ENCODE measurements at places on chromosomes 1 and 21.

DNA sequence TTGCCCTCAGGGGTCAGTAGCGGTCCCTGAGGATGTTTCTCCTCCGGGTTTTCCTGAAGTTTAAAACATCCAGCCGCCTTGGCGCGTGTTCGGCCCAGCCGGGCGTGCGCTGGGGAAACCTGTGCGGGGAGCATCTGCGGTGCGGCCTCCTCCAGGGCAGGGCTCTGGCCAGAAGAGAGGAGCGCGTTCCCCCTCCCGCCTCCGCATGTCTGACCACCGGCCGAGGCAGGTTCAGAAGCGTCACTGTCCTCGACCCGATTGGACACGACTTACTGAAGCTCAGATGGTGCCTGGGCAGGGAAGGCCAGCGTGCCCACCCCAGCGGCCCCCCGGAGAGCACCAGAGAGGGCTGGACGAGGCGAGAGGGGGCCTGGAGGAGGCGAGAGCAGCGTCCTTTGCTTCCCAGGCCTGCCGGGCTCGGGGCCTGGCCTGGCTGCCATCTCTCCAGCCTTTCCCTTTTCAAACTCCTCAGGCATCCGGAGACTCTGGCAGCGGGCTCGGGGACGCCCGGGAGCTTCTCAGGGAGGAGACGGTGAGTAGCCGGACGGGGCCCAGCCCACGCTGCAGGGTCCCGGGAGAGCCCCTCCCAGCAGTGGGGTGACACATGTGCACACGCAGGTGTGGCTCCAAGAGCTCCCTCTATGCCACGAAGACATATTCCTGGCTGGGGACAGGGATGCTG lies 67.1 kb downstream of the SLC19A1 start:
- DNase-seq = no peak

DNA sequence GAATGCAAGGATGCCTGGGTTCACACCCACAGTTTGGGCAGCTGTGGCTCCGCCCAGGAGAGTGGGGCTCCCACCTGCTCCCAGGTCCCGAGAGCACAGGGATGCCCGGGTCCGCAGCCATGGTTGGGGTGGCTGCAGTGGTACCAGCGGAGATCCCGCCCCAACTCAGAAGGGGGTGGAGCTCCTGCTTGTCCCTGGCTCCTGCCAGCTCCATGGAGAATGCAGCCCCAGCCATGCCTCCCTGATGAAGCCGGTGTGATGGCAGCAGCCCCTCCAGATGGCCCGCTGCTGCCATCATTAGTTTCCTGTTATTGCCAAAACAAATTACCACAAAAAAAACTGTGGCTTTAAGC lies 113.1 kb upstream of the RUNX3 start:
- DNase-seq = no peak

DNA sequence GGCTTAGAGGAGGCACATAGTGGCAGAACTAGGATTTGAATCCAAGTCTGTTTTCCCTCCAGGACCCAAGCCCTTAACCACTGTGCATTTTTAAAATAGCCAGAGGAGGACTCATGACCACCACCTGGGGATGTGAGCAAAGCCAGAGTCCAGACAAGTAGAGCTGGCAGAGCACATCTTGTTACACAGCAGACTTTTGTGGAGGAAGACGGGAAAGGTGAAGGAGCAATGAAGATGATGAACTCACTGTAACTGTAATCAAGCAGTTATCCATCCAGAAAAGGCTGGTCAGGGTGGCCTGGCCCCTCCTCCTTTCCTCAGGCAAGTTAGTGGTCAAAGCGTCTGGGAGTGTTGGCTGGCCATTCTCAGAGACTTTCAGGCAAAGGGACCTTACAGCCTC lies 50.9 kb downstream of the SLC44A3 start:
- DNase-seq = no peak

DNA sequence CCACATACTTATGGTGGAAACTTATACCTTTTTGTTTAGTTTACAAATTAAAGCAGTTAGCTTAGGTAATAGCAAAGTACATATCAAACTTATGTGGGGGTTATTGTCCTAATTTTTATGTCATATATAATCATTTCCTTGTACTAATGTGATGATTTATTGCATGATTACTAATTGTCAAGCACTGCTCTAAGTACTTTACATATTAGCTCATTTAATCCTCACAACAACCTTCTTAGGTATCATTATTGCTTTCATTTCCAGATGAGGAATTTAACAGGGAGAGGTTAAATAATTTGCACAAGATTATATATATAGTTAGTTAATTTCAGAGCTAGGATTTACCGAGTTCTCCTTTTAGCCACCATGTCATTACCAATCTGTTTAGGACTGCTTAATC lies 11.9 kb upstream of the SSX2IP start:
- no peak for DNase-seq

- DNase-seq = no peak
These were observed 77.8 kb upstream of the TINAGL1 start for GRCh38 chr1:31498376-31499040.

DNA sequence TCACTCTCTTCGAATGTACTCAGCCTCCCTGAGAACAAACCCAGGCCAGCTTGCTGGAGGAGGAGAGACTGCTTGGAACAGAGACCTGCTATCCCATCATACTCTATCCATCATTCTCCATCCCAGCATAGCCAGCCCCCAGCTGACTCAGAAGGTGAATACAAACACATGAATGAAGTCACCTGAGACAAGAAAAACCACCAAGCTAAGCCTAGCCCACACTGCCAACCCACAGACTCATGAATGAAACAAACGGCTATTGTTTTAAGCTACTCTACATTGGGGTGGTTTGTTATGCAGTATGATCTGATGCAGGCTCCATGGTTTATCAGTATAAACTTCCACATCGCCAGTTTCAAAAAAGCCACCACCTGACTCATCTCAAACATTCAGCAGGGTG lies 395.6 kb downstream of the SETD4 start:
- DNase-seq = no peak

- DNase-seq = no peak
These were observed 77.4 kb downstream of the RERE start for GRCh38 chr1:8740034-8740449.

GRCh38 chr1:32889731-32890278 lies 3.5 kb downstream of the HPCA start:
- DNase-seq = no peak

DNA sequence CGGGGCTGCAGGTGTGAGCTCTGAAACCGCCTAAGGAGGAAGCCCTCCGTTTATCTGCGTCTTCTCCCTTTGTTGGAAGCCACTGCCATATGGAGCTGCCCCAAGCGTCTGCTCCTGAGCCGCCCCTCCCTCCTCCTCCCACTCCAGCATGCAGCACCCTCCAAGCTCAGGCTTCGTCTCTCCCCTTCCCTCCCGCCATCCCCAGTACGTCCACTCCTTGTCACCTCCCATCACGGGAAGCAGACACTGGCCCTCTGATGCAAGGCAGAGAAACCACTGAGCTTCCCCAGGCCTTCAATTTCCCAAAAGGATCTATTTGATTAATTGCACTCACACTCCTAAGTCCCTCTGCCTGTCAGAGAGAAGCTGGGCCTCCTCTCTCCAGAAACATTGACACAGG lies 52.5 kb downstream of the NFASC start:
- no peak for DNase-seq

- DNase-seq = no peak
These were observed 209.9 kb downstream of the ZNF326 start for GRCh38 chr1:90204780-90205179.

DNA sequence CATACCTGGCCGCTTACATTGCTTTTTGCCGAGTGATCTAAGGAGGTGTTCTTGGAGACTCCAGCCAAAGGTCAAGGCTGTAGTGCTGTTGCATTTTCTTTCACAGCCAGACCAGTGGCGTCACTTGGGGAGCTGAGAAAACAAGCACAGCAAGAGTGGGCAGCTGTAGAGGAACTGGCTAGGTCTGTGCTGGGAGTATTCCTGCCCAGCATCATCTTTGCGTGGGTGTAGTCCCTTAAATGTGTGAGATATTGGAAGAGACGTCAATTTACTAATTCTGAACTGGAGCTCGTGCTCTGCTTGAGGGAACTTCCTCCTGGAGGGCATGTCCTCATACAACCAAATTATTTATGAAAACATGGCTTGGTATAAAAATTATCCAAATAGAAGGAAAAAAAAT lies 10.2 kb downstream of the UBIAD1 start:
- no peak for DNase-seq

DNA sequence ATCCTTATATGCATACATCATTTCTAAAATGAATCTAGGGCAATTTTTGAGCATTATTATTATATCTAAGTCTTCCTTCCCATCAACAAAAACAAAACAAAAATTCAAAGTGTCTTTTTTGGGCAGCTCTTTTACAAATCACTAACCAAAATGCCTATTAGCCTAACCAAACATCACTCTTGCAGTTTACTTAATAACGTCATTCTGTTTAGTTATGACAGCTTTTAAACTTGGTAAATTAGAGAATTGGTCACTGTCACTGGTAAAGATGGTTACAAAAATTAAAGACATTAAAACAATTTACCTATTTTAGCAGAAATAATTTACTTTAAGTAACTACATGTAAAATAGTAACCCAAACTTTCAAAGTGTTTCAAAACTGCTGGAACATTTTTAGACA lies 2.8 kb downstream of the ARHGAP29 start:
- DNase-seq = no peak

- no peak for DNase-seq
These were observed 29.1 kb upstream of the GRHL3 start for GRCh38 chr1:24289937-24290595.

DNA sequence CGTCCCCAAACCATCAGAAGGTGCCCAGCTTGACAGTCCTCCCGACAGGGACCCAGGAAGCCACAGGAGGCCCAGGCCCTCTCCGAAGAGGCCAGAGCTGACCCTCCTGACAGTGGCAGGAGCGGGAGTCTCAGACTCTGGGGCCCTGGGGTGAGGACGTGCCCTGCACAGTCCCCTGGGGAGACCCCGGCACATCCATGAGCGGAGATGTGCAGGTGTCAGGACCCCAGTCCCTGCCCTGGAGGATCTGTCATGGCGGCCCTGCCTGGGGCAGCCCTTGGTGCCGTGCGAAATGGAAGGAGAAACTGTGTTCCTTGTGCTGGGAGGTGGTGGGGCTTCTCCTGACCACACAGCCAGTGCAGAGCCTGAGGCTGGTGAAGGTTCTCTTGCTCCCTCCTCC lies 55.8 kb downstream of the OBSCN start:
- no peak for DNase-seq

- DNase-seq = no peak
These were observed 53.2 kb upstream of the MRPS6 start for GRCh38 chr21:34020005-34020847.

DNA sequence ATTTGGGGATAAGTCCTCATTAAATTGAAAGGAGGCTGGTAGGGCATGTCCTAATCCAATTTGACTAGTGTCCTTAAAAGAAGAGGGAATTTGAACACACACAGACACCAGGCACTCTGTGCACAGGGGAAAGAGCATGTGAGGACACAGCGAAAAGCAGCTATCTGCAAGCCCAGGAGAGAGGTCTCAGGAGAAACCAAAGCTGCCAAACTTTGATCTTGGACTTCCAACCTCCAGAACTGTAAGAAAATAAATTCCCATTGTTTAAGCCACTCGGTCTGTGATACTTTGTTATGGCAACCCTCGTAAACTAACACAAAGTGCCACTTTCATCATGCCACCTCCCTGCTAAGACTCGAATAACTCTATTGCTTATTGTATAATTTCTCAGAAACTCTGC lies 13.8 kb downstream of the PLA2G4A start:
- no peak for DNase-seq

- no peak for DNase-seq
These were observed 3.3 kb upstream of the CELA2B start for GRCh38 chr1:15472587-15472986.

DNA sequence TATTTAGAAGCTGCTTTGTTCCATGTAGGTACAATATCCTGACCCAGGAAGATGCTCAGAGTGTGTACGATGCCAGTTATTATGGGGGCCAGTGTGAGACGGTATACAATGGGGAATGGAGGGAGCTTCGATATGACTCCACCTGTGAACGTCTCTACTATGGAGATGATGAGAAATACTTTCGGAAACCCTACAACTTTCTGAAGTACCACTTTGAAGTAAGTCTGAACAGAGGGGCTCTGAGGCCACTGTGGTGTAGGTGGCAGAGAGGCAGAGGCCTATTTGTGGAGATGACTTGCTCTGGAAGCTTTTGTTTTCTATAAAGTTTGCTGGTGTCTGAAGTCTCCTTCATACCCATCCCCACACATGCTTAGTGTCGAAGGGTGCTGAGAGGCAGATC lies 26.8 kb downstream of the C8A start:
- no peak for DNase-seq

GRCh38 chr1:112594208-112594876 lies 24.6 kb downstream of the ST7L start:
- DNase-seq = peak; percentile 7

DNA sequence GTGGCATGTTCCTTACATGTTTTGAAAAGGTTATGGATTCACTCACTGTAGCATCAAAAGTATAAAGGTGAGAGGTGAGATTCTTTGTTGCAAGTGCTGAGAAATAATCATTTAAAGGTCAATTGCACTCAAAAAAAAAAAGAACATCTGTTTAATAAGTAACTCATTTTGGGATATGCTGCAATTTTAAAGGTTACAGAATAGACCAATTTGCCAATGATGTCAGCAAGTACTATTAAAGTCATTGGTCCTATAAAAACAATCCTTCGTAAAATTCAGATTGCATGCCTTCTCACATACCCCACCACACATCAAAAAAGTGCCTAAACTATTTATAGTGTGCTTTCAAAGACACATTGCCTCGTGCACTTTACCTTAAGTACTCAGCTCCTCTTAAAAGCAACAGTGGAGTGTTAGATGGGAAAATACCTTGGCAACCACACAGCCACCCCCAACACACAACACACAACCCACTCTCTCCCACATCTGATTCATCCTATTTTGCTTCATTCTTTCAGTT lies 218.2 kb upstream of the ADGRL2 start:
- DNase-seq = no peak

DNA sequence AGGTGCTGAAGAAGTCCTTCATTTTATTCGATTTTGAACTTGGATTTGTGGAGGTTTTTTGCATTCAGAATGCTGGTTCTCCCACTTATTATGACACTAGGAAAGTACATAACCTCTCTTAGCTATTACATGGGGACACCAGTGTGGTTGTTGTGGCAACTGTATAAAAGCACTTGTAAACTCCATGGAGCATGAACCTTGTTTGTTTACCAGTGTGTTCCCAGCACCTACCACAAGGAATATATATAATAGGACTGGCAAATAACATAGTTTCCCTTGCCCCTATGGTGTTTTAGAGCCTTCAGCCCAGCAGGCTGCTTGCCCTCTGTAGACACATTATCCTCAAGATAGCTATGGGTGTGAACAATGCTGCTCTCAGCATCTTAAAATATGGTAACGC lies 43.1 kb downstream of the RASSF5 start:
- DNase-seq = no peak

GRCh38 chr21:33682992-33683627 lies 40.8 kb downstream of the ITSN1 start:
- DNase-seq = no peak

DNA sequence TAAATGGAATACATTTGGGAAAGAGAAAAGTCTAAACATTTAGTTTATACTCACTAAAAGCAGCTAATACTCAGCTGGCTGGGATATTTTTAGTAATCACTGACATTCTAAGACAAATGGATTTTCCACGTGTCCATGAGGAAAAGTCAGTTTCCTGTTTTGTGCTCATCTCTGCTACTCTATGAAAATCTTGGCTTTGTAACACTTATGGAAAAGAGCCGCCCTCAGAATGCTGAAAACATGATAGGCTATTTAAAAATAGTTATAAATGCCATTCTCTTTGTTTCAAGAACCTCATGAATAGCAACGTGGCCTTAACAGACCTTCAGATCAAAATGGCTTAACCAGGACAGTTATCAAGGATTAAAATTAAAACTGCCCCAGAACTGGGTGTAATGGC lies 29.9 kb downstream of the MRAP start:
- DNase-seq = no peak

- no peak for DNase-seq
These were observed 44.7 kb downstream of the SLC30A10 start for GRCh38 chr1:219883400-219884332.

GRCh38 chr21:31573217-31573616 lies 86.3 kb upstream of the SOD1 start:
- no peak for DNase-seq
